Small intestine (tissue), 16 donors: ENCODE measurements at places on chromosomes 2 and 18. TPM values are rescaled to one million over a fixed set of nuclear protein-coding genes. Genes with fewer than 3 reads are reported as not detected.

Gene NPPC
- polyA plus RNA-seq, result 0.13 TPM

Gene ROCK1
- 42.3 TPM for polyA plus RNA-seq

Gene LYPD6
- polyA plus RNA-seq, result 1.9 TPM

Gene DTYMK
- polyA plus RNA-seq, result 14.3 TPM

Gene KIF3C
- polyA plus RNA-seq, result 2.9 TPM

Gene SP9
- not detected for polyA plus RNA-seq

Gene TRIM43
- polyA plus RNA-seq, result not detected

DNA sequence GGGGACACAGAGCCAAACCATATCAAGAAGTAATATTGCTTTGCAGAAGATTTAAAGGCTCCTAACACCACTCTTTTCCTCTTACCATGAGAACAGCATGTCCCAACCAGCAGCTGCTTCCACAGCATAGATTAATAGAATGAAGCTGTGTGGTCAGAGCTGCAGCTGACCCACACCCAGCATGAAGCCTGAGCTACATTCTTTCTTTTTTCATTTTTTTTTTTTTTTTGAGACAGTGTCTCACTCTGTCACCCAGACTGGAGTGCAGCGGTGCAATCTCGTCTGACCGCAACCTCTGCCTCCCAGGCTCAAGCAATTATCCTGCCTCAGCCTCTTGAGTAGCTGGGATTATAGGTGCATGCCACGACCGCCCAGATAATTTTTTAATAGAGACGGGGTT, 289.8 kb downstream of the RAD51AP2 start:
- H3K27me3 ChIP-seq, result no peaks in the 10 kb centered on the region
- no peak for DNase-seq
- H3K4me1 ChIP-seq, result no peaks in the 10 kb centered on the region
- H3K36me3 ChIP-seq, result no peaks in the 10 kb centered on the region
- no peak overlapping the region for H3K4me3 ChIP-seq

- no peak overlapping the region for H3K27ac ChIP-seq
- peaks cover 4% of the 10 kb centered on the region for H3K36me3 ChIP-seq
These were observed 22.1 kb downstream of the ACVR1C start for GRCh38 chr2:157606534-157606933.

GRCh38 chr2:85914922-85915321, 26.1 kb upstream of the ST3GAL5 start:
- no peaks in the 10 kb centered on the region for H3K27me3 ChIP-seq
- no peak for DNase-seq
- no peak overlapping the region for H3K4me3 ChIP-seq
- no peaks in the 10 kb centered on the region for H3K36me3 ChIP-seq
- no peak overlapping the region for H3K27ac ChIP-seq
- H3K4me1 ChIP-seq, result no peaks in the 10 kb centered on the region

DNA sequence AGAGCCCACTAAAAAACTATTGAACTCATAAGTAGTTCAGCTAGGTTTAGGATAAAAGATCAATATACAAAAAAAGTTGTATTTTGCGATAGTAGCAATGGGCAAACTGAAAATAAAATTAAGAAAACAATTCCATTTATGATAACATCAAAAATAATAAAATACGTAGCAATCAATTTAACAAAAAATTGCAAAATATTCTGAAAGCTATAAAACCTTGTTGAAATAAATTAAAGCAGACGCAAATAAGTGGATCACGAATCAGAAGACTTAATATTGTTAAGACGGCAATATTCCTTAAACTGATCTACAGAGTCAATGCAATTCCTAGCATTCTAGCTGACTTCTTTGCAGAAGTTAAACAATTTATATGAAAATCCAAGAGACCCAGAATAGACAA, 24.5 kb downstream of the ABCB11 start:
- no peak for DNase-seq
- no peaks in the 10 kb centered on the region for H3K4me1 ChIP-seq
- no peak overlapping the region for H3K4me3 ChIP-seq
- H3K27me3 ChIP-seq, result no peaks in the 10 kb centered on the region

DNA sequence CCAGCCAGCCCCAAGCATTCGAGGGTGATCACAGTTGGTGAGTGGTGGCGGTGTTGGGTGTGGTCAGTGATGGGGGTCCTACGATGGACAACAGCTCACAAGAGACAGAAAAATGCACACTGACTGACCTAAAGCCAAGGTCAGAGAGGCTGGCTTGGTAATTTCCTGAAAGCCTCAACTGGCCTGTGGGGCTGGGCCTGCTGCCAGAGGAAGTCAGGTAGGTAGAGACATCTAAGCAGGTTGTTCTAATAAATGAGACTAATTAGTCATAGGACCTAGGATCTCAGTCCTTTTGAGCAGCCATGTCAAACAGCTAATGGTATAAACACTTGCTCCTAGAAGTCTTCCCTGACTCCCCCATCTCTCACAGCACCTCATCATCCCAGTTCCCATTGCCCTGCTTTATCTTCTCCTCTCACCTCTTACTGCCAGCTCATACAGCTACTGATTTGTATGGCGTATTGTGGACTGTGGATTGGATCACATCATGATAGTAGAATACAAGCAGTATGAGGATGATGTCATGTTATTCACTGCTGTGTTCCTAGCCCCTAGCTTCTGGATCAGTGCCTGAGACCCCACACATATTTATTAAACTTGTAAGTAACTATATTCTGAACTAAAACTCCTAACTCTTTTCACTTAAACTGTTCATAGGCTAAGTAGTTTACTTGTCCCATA, 262.9 kb upstream of the KLHL29 start:
- H3K27me3 ChIP-seq, result no peaks in the 10 kb centered on the region
- H3K4me3 ChIP-seq, result no peak overlapping the region
- DNase-seq, result no peak
- no peaks in the 10 kb centered on the region for H3K4me1 ChIP-seq
- peak overlapping the region; percentile 67 for H3K27ac ChIP-seq
- no peaks in the 10 kb centered on the region for H3K36me3 ChIP-seq

- no peaks in the 10 kb centered on the region for H3K36me3 ChIP-seq
- H3K27me3 ChIP-seq, result no peaks in the 10 kb centered on the region
- DNase-seq, result no peak
These were observed 116.8 kb upstream of the SPRED2 start for GRCh38 chr2:65549257-65549627.

GRCh38 chr18:11411048-11411447, 198.3 kb upstream of the SLC35G4 start:
- no peak overlapping the region for H3K4me3 ChIP-seq
- H3K27ac ChIP-seq, result no peak overlapping the region
- DNase-seq, result no peak
- no peaks in the 10 kb centered on the region for H3K36me3 ChIP-seq
- H3K4me1 ChIP-seq, result no peaks in the 10 kb centered on the region

- peaks cover 4% of the 10 kb centered on the region for H3K4me1 ChIP-seq
- no peak overlapping the region for H3K4me3 ChIP-seq
- H3K36me3 ChIP-seq, result no peaks in the 10 kb centered on the region
- no peak overlapping the region for H3K27ac ChIP-seq
These were observed 72.1 kb upstream of the CAB39 start for GRCh38 chr2:230640540-230641011.

GRCh38 chr2:147509821-147510220, 335.0 kb upstream of the ACVR2A start:
- H3K36me3 ChIP-seq, result no peaks in the 10 kb centered on the region
- no peak for DNase-seq
- H3K4me3 ChIP-seq, result no peak overlapping the region
- no peaks in the 10 kb centered on the region for H3K27me3 ChIP-seq
